ENCODE measurements at places on chromosomes 3 and 15.

- DNase-seq, result no peak
These were observed 921.3 kb downstream of the TUSC7 start for GRCh38 chr3:117630885-117631284.

DNA sequence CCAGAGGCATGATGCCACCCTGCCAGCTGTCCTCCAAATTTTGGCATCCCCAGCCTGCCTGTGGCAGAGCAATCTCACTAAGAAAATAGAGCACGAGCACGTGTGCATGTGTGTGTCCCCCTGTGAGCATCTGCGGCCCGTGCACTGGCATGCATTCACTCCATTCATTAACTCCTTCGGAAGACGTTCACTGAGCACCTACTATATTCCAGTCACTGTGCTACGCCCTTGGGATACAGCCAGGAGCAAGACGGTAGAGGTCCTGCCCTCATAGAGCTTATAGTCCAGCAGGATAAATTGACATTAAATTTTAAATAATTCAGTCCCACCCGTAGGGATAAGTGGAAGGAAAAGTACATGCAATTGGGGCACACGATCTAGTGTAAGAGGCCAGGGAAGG, 40.0 kb upstream of the HES1 start:
- DNase-seq, result no peak

DNA sequence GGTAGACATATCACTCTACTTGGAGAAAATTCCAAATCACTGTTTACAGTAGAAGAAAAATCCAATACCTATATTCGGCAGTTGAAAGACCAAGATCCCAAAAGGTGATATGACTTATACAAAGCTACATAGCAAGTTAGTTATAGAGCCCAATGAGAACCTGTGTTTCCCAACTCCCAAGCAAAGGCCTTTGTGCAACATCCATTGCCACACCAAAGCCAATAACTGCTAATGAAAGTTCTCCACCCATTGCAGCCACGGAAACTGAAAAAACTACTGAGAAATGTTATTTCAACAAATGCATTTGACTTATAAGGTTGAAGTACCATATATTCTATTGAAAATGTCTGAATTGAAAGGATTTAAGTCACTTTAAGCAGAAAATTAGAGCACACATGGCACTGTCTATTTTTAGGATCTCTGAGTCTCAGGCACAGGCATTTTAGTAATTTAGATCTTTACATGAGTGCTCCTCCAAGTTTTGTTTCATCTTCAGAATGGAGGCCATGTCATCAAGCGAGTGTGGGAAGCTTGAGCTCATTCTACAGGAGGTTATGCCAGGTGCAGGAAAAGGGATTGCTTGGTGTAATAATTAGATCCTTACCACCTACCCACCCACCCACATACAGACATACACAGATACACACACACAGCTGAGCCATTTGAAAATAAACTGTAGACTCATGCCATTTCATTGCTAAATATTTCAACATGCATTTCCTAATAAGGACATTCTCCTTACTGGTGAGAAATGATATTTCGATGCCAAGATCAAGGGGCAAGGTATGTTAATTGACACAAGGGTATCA, 19.7 kb upstream of the ANO10 start:
- no peak for DNase-seq

DNA sequence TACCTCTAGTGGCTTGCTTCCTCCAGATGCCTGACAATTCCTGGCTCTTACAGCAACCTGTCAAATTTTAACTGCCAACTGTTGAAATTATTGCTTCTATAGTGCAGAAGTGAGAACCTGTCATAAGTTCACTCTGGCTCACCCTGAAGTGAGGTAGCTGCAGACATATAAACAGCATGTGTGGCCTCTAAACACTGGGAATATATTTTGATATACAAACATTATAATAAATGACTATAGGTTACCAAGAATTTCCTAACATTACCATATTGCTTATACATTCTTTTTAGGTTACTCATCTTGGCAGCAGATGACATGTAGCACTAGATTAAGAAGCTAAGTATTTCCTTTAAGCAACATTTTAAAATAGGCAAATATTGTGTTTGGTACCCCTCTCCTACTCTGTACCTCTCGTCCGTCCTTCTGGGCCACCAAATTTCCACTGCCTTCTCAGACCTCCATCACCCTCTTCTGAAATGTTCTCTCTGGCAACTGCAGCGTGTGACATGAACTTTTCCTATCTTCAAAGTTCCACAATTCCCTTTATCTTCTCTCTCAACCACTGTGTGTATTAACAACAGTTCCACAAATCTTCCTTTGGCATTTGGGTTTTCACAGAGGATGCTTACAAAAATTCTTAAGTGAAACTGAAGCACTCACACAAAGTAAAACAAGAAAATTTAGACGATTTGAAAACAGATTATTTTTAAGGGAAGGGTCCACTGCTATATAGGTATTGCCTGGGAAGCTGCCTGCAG, 15.3 kb upstream of the XXYLT1 start:
- no peak for DNase-seq

DNA sequence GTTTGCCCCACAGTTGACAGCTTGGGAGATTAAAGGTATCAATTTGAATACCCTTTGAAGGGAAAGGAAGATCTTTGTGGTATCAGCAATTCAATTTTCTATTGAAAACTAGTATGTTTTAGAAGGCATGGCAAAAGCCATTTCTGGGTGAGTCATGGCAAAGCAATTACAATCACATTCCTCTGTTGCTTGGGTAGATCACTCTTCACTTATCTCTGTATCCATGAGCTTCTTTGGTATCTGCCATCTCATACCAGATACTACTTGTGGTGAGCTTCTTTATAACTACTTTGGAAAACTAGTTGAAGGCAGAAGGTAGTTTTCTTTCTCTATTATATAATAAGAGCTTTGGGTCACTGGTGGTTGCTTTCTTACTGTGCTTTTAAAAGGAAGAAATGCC, 28.3 kb upstream of the LSAMP start:
- no peak for DNase-seq

GRCh38 chr15:44710236-44711095, 657 bp downstream of the PATL2 start:
- no peak for DNase-seq

GRCh38 chr3:4546346-4547178, 53.4 kb downstream of the ITPR1 start:
- DNase-seq, result no peak

DNA sequence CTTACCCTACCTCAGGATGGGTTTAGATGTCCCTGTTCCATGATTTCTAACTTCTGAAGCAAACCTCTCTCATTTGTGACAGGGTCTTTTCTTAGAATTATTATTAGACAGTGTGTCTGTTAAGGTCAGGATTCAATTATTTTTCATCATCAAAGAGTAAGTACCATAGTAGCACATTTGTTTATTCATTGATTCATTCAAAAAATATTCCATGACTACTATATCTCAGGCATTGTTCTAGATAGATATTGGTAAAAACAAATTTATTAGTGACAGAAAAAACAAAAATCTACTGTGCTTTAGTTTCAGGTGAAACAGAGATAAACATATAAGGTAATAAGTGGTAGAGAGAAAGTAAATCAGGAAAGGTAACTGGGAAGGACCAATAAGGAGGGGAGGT, 3.5 kb upstream of the PLOD2 start:
- no peak for DNase-seq

GRCh38 chr3:152870027-152870426, 35.1 kb downstream of the P2RY1 start:
- no peak for DNase-seq

DNA sequence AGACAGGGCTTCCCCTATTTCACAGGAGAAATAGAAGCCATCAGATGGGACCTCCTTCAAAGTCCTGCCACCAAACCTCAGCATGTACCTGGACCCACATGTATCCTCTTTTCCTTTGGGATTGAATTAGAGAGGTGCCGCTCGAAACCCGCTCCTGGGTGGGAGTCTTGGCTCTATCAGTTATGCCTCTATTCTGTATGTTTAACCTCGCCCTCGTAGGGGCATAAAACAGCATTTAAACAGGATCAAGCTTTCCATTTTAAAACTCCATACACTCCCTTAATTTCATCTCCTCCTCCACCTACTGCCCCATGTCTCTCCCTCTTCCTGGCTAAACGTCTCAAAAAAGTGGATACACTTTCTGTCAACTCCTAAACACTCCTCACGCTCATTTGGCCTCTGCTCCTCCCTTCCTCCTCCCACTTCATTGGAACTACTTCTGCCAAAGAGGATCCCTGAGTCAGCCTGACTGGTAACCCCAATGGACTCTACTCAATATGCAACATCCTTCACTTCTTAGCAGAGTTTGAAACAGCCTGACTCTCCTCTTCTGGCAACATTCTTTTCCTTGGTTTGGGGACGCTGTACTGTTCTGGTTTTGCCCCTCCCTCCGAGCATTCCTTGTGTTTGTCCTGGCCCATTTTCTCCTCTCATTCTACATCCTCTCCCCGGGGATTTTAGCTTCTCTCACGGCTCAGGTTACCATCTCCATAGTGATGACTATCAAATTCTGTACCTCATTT, 23.0 kb upstream of the MUC20 start:
- DNase-seq, result no peak

DNA sequence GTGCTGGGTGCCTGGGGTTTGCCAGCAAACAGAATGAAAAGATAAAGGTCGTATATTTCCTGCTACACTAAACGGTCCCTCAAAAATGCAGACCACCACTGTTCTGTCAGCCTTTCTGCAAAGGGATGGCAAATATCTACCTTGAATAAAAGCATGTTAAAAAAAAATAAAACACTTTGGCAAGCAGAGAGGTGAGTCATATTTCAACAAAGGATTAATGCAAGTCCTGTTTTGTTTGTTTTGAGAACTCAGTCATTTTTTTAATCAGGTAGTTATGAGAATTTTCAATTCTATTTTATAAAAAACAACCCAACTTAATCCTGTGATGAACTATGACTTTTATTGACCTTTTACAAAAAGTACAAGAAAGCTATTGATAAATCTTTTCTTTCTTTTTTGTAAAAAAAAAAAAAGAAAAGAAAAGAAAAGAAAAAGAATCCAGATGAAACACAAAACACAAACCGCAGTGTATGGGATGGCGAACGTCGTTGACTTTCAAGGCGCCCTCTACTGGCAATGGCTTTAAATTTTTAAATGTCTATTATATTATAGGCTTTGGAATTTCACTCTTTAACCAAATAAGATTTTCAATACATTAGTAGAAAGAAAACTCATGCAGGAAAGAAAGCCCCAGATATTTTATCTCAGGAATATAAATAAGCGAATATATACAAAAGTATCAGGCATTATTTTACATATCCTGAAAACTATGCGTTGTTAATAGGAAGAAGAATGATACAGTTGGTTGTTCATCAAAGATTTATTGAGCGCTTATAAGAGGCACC, 87.8 kb downstream of the NCEH1 start:
- peak; percentile 4 for DNase-seq

DNA sequence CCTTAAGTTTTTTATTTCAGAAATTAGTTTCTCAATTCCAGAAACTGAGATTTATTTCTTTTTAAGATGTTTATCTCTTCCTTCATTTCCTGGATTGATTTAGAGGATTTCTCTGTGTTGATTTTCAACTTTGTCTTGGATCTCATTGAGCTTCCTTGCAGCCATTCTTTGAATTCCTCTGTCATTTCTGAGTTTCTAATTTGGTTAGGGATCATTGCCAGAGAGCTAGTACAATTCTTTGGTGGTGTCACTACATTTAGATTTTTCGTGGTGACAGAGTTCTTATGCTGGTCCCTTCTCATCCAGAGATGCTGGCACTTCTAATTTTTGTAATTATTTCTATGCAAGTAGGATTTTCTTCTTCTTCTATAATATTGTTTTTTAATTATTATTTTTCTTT, 691.1 kb upstream of the NAALADL2 start:
- DNase-seq, result no peak

- DNase-seq, result no peak
These were observed 6.8 kb downstream of the UBL7 start for GRCh38 chr15:74453925-74454763.

GRCh38 chr15:59176653-59177316, 29.9 kb upstream of the LDHAL6B start:
- no peak for DNase-seq

DNA sequence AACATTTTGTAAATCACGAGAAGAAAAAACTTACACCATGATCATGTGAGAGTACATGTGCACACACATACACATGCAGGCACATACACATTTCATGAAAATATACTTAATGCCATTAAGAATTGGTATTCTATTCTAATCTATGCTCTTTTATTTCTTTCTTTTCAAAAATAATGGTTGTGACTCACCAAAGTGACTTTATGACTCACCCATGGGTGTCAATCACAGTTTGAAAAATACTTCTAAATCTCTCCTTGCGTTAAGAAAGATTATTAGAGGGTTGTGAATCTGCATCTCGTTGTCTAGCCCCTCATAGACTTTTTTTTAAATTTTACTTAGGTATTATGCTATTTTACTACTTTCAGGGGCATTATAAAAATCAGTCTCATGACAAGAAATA, 254.2 kb downstream of the TUSC7 start:
- DNase-seq, result no peak

DNA sequence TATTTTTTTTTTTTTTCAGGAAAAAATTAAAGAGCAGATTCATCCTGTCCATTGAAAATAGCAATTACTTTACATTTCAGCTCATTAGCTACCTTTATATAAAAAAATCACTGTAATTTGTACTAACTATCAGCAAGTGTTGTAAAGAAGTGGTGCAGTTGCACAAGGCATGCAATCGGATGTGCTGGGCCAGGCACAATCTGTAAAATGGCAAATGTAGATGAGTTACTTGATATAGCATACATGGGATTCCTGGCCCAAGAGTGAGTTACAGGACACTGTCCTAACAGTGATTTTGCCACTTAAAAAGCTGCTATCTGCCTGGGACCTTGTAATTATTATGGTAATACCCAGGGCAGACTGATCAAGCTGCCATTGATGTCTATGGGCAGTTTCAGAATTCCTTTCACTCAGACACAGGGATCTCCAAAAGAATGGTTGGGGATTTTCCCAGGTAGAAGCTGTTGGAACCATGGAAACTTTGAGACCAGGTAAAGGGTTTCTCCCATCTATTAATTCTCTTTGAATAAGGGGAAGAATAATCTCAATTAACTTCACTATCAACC, 182.2 kb upstream of the ICE2 start:
- no peak for DNase-seq

GRCh38 chr3:139774560-139775302, 97.0 kb upstream of the NMNAT3 start:
- no peak for DNase-seq

GRCh38 chr3:138477801-138478200, 43.4 kb downstream of the ESYT3 start:
- no peak for DNase-seq

DNA sequence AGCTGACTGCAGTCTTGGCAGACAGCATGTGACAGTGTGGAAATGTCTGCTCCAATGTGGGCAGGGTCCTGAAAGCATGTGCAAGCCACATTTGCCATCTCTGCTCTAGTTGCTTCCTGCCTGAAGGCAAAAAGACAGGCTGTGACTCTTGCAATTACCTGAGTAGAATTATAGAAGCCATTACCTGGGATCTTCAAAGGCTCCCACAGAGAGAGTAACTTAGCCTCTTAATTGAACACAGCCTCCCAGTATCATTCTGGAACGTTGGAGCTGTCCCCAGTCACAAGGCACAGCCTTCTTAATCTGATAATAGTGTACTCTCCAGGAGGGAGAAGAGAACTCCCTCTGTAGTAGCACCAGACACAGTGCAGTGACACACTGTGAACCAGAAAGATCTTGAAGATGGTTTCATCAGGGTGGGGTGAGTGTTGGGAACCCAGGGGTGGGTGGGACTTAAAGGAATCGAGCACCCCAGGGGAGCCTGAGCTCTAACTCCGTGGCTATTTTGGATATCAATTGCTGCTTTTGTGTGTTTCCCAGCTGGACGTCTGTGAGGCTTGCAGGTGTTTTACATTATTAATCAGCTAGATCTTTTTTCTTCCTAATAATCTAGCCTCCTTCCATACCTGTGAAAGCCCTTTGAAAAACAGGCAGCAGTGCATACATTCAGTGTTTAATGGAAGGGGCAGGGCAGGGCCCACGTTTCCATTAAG, 40.6 kb upstream of the GLCE start:
- DNase-seq, result no peak

Data from stimulated activated CD8-positive, alpha-beta memory T cell treated with anti-CD3 and anti-CD28 coated beads, Interleukin-7, amount 100 ng/mL, for 1 hour (primary cell).